NCI-H510A treated with DMSO at 0.1 percent for 48 hours (cell line): ENCODE measurements at places on chromosomes 13 and 19.

DNA sequence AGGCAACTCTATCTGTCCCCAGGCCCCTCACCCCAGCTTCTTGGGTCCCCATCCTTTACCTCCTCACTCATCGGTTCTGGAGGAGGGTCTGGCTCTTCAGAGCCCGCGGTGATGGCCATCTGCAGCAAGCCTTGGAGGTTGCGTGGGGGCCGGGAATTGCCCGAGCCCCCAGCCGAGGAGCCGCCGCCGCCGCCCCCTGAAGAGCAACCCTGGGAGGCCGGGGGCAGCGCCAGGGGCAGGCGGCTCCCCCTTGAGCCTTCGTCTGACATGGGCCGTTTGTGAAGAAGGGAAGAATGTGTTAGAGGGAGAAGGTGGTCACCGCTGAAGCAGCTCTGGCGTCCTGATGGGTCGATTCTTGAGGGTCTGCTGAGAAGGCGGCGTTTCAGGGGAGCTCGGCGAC is 570 bp downstream of the HSPBP1 start:
- no peak for DNase-seq

- DNase-seq: no peak
Observed at GRCh38 chr13:26999499-26999898, 172.1 kb downstream of the USP12 start.

DNA sequence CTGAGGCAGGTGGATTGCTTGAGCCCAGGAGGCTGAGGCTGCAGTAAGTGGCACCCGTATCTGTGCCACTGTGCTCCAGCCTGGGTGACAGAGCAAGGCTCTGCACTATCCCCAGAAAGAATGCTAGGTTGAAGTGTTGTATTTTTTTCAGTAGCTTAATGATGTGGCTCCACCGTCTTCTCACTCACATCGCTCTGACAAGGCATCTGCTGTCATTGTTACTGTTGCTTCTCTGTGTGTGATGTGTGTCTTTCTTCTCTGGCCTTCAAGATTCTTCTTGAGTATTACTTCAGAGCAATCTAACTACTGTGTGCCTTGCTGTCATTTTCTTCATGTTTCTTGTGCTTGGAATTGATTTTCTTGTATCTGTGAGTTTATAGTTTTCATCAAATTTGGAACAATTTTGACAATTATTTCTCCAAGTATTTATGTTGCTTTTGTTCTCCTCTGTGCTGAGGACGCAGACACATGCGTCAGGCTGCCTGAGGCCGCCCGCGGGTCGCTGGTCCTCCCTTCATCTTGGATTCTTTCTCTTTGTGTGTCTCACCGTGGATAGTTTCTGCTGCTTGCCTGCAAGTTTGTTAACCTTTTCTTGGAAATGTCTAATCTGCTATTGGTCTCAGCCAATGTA is 10.8 kb downstream of the ADPRHL1 start:
- DNase-seq: no peak

DNA sequence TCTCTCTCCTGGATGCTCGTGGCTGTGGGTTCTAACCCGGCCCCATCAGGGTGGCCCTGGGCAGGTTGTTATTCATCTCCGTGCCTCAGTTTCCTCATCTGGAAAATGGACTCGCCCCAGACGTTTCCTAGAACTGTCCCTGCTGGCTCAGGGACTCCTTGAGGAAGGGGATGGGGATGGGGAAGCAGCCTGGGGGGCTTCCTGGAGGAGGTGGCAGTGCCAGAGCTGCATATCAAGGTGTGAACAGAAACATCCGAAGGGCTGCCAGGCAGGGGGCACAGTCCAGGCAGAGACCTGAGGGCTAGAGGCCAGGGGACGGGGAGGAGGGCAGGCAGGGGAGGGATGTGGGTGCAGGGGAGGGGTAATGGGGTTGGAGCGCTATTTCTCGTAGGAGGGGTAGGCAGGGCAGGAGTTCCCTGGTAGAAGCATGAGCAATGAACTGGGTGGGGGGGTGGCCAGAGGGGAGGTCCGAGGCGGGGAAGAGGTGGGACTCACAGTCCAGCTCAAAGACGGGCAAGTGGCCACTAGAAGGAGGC is 3.6 kb upstream of the ELANE start:
- no peak for DNase-seq

DNA sequence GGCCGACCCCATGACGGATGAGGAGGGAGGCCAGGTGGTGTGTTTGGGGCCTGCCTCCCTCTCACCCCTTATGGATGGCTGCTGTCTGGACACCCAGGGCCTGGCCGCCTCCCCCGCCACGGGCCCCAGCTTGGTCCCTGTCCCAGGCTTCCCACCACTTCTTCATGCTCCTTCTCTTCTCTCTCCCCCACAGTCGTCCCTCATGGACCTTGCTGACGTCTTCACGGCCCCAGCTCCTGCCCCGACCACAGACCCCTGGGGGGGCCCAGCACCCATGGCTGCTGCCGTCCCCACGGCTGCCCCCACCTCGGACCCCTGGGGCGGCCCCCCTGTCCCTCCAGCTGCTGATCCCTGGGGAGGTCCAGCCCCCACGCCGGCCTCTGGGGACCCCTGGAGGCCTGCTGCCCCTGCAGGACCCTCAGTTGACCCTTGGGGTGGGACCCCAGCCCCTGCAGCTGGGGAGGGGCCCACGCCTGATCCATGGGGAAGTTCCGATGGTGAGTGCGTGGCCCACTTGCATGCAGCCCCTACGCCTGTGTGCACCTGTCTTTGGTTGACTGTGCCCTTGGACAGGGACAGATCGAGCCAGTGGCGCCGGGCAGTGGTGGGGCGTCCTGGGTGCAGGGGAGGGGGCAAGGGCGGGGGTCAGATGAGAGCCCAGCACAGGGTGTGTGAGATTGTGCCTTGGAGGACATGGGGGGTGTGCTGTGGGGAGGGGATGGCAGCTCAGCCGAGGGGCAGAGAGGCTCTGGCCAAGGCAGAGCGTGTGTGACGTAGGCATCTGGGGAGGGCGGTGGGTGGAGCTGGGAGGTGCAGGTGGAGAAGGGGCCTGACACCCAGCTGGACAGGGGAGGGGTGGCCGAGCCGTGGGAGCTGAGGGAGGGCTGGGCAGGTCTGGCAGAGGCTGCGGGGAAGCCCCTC is 16.8 kb downstream of the EPN1 start:
- DNase-seq: no peak

DNA sequence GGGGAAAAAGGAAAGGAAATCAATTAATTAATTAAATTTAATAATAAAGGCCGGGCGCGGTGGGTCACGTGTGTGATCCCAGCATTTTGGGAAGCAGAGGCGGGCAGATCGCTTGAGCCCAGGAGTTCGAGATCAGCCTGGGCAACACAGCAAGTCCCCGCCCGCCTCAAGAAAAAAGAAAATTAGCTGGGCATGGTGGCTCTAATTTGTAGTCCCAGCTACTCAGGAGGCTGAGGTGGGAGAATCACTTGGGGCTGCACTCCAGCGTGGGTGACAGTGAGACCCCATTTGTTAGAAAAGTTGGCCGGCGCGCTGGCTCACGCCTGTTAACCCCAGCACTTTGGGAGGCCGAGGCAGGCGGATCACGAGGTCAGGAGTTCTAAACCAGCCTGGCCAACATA is 733 bp upstream of the CD320 start:
- no peak for DNase-seq

- no peak for DNase-seq
Observed at GRCh38 chr19:13309864-13310263, 159.7 kb downstream of the IER2 start.

GRCh38 chr13:97214921-97215320 is 7.2 kb upstream of the MBNL2 start:
- DNase-seq: no peak

GRCh38 chr13:31322026-31322425 is 122.3 kb downstream of the B3GLCT start:
- no peak for DNase-seq

DNA sequence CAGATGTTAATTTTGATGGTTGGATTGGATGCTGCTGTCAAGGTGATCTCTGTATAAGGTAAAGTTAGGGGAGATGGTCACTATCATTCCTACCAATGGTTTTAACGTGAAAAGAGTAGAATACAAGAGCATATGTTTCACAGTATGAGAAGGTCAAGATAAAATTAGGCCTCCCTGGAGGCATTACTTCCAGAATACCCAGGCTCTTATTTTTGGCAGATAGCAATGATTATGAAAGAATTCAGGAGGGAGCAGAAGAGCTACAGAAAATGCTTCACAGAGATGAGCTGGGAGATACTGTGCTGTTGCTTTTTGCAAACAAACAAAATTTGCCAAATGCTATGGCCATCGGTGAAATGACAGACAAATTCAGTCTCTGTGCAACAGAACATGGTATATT is 547.5 kb upstream of the SPRY2 start:
- no peak for DNase-seq

- DNase-seq: no peak
Observed at GRCh38 chr19:49746206-49746958, 16.7 kb downstream of the TSKS start.

DNA sequence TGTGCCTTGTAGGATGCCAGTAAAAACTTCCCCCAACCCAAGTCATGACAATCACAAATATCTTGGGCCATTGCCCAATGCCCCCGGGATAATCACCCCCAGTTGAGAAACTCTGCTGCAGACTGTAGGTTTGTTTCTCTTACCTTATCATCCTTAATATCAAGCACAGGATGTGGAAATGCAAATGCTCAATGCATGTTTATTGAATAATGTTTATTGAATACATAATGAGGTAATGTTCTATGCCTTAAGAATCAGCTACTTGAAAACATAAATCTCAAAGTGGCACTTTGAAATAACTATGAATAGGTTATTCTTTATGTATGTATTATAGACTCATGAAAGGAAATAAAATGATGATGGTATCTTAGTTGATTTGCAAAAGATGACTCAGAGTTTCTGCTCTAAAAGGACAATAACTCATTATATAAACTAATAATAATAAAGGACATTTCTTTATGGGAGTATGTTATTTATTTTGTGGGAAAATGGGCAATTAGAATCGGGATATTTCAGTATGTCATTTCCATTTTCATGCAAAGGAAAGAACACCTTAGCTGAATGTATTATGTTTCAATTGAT is 414.2 kb downstream of the EFNB2 start:
- DNase-seq: no peak

DNA sequence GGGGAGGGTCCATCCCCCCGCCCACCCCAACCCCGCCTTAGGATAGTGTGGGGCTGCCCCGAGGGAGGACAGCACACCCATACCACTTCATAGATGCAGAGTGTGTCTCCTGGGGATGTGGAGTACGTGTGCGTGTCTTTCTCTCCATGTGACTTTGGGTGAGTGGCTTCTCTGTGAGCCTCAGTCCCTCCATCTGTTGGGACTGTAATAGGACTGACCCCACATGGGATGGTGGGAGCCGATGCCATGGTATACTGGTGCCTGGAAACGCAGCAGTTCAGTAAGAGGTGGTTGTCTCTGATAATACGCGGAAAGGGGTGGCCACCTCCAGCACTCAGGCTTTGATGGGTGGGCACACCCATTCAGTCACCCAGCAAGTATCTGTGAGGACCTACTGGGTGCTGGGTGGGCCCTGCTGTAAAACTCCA is 816 bp upstream of the PRKD2 start:
- no peak for DNase-seq

GRCh38 chr19:18143902-18144301 is 9.1 kb upstream of the PIK3R2 start:
- DNase-seq: no peak

GRCh38 chr13:33204130-33204927 is 81.2 kb downstream of the STARD13 start:
- DNase-seq: no peak

GRCh38 chr19:51651216-51651846 is 4.7 kb upstream of the SIGLEC14 start:
- no peak for DNase-seq

DNA sequence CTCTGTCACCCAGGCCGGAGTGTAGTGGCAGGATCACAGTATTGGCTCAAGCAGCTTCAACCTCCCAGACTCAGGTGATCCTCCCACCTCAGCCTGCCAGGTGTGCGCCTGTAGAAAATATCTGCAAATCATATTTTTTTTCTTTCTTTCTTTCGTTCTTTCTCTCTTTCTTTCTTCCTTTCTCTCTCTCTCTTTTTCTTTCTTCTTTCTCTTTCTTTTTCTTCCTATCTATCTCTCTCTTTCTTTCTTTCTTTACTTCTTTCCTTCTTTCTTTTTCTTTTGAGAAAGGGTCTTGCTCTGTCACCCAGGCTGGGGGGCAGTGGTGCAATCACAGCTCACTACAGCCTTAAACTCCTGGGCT is 16.3 kb upstream of the IGSF23 start:
- no peak for DNase-seq

GRCh38 chr13:113403255-113404104 is 39.5 kb upstream of the GRTP1 start:
- no peak for DNase-seq

DNA sequence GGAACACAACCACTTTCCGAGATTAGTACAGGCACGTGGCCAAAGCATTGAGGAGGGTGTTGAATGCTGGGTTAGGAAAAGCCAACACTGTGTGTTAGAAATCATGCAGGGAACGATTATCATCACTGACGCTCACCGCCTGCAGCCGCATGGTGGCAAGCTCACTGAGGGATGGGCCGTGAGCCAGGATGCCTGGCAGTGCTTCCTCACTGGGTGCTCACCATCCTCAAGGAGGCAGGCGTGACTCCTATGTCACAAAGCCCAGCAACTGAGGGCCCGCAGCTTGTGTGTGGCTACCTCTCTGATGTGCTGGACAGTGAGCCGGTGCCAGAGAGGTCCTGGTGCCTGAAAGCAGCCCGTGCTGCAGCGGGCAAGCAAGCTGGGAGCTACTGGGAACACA is 30.4 kb upstream of the TIMM44 start:
- no peak for DNase-seq

GRCh38 chr19:918481-919198 is 1.5 kb downstream of the KISS1R start:
- DNase-seq: no peak

GRCh38 chr13:83810136-83810535 is 72.1 kb downstream of the SLITRK1 start:
- no peak for DNase-seq

DNA sequence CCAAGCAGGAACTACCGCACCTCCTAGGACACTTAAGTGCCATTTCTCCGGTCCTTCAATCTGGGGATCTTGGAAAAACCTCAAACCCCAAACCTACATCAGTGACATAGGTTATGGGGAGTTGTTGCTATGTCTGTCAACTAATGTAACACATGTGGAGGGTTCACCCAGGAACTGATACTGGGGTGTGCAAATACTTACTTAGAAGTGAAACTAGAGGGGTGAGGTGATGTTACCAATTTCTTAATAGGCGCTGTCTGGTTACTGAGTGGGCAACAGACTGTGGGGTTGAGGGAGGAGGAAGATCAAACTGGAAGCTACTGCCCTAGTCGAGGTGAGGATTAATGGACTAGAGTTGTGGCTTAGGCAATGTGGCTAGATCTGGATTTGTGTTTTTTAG is 1.9 kb downstream of the ZNF586 start:
- no peak for DNase-seq

GRCh38 chr19:5718579-5719273 is 1.2 kb downstream of the LONP1 start:
- no peak for DNase-seq

DNA sequence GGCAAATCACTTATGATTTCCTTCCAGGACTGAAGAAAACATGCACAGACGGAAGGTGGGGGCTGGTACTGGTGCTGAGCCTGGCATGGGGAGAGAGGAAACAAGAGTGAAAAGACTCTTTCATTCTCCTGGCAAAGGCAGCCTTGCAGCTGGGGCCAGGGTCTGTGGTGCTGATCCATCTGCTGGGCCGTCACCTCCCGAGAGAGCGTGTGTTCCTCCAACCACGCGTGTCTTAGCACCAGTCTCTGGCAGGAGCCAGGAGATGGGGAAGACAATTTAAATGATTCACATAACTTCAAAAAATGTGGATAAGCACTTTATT is 23.9 kb upstream of the SPART start:
- no peak for DNase-seq
